ENCODE measurements at places on chromosomes 7 and 10.

DNA sequence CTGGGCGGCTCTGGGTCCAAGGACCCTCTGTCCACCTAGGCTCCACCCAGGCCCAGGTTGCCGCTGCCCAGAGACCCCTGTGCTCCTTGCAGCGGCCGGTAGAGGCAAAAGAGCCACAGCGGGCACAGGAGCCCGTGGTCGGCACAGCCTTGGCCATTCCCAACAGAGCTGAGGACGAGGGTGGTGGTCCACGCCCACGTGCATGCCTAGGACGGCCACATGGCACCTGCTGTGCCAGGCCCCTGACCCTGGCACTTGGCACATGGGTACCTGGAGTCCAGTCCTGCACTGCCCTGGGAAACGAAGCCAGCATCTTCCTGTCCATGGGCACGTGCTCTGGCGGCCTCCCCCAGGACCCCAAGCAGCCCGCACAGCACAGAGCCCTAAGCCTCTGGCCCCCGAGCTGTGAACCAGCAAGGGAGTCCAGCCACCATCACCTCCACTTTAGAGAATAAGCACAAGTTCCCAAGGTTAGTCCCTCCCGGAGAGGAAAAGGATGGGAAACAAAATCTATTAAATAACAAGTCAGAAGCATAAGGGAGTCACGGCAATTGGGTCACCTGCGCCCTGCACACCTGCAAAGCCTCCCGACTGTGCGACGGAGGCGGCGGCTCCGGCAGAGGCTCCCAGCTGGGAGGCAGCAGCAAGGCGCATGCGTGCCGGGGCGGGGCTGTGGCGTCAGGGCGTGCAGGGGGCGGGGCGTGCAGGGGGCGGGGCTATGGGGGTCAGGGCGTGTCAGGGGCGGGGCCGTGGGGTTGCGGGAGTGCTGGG, 59.1 kb downstream of the STK32C start:
- no peak for DNase-seq

DNA sequence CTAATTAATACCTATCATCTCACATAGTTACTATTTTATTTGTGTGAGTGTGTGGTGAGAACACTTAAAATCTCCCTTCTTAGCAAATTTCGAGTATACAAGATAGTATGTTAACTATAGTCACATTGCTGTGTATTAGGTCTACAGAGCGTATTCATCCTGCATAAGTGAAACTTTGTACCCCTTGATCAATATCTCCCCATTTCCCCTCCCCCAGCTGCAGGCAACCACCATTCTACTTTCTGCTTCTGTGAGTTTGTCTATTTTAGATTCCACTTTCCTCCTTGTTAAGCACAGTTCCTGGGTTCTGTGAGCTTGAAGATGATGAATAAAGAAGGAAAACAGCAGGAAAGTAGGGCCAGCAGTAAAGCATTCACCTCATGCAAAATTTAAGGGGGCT, 42.4 kb downstream of the MRPS33 start:
- no peak for DNase-seq

- DNase-seq = peak; percentile 48
Measured at GRCh38 chr10:29119374-29119773, 169.5 kb upstream of the LYZL1 start.

- peak; percentile 80 for DNase-seq
Measured at GRCh38 chr7:137169282-137169698, 174.2 kb downstream of the PTN start.

- no peak for DNase-seq
Measured at GRCh38 chr7:89103564-89103963, 308.0 kb upstream of the TEX47 start.

GRCh38 chr7:135326636-135327280, 93.1 kb downstream of the STRA8 start:
- peak; percentile 54 for DNase-seq

GRCh38 chr7:116024826-116025809, 5.4 kb downstream of the TFEC start:
- peak; percentile 66 for DNase-seq

DNA sequence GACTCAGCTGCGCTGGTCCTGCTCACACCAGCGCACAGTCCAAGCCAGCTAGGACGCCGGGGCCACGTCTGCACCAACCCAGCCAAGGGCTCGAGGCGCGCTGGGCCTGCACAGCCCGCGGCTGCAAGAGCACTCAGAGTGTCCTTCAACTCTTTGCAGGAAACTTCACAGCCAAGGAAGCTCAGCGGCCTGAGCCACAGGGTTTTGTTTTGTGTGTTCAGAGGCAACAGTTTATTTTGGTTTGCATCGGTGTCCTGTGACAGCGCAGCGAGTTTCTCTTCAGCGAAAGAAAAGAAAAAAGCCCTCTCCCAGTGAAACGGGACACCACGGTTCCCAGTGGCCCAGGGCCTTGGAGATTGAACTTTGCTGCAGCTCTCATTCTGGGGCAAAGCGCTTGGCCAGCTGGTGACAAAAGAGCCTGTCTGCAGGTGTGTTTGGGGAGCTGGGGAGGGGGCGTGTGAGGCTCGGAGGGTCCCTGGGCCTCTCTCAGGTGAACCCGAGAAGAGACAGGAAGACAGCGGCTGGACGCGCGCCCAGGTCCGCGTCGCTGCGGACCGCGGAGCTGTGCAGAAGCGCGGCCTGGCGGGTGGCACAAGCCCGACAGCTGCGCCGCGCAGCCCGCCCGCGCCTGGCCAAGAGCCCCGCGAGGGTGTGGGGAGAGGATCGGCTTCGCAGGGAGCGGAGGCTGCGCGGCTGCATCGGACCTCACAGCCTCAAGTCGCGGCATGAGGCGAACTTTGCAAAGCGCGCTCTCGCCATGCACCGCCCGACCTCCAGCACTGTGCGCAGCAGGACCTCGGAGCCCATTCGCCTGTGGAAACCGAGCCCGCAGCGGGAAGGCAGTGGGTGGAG, 922 bp downstream of the CXCL12 start:
- DNase-seq = peak; percentile 49

DNA sequence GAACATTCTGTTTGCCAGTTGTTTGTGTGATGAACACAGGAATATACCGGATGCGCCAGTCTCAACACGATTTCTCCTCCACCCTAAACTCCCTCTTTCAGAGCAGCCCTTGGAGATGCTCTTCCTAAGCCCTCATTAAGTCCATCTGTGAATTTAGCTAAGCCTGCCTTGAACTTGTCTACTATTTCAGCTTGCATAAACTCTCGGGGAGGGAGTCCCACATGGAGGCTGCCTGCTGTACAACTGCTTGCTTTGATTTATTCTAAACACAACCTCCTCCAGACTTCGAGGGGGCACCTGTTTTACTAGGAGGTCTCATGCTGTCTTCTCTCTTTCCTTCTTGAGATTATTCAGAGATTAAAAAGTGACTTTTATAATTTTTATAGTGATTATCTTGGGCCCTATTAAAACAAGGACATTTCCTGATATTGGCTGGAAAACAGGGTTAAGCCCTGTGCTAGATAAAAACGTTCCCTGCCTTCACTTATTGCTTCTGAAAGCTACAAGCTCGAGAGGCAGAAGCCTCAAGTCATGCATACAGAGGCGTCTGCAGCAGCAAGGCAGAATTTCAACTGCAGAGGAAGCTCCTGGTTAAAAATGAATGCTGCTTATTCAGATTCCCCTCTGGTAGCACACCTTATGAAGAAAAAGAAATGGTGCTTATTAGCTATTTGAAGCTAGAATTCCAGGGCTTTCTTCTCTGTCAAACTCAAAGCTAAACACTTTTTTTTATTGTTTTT, 174.3 kb downstream of the FANK1 start:
- no peak for DNase-seq

GRCh38 chr10:5604961-5605360, 61.4 kb downstream of the ASB13 start:
- no peak for DNase-seq

DNA sequence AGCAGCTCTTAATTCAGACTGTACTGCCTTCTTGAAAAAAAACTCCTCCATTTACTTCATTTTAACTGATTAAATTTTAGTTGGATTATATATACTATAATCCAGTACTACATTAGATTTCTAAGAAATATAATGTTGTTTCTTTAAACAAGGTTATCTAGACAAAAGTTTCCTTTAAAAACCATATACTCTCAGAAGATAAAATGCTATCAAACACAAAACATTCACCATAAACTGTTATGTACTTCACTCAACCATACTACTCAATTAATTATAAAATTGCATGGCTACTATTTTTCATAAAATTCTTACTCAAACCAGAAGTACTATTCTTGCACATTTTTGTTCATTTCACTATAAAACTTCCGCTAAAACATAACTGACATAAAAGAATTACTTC, 12.7 kb downstream of the GPR22 start:
- DNase-seq = no peak

- no peak for DNase-seq
Measured at GRCh38 chr7:188727-189500, 3.5 kb upstream of the FAM20C start.

DNA sequence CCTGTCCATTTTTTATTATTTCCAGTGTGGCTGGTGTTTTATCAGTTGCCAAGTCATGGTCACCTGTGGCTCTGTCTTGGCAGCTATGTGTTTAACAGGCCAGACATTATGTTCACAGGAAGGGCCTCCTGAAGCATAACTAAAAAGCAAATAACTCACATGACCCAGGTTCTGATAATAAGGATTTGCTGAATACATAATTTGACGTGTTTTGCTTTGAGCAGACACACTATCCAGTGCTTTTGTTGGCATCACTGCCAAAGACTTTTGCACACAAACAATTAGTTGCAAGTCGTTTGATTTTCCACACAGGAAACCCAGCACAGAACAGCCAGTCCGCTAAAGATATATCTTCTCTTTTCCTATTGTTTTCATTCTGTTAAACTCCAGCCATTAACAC, 173.6 kb downstream of the ARL4A start:
- DNase-seq = peak; percentile 22

- DNase-seq = peak; percentile 28
Measured at GRCh38 chr7:17063045-17063383, 181.2 kb upstream of the AGR3 start.

- no peak for DNase-seq
Measured at GRCh38 chr7:2499719-2500430, 19.7 kb upstream of the LFNG start.

DNA sequence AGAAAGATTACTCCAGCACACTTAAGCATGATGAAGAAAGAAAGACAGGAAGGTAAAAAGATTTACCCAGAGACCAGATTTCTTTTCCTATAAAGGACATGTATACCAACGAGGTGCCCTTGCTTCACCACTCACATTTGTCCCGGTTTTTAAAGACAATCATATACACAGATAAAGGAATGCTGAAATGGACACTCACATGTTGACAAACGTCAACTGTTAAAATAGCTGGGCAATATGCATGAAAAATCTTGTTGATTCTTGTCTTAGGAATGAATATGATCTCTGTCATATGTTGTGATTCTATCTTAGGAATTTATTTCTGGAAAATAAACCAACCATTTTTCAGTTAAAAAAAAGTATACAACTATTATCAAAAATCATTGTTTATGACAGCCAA, 158.2 kb downstream of the SRPK2 start:
- DNase-seq = no peak

DNA sequence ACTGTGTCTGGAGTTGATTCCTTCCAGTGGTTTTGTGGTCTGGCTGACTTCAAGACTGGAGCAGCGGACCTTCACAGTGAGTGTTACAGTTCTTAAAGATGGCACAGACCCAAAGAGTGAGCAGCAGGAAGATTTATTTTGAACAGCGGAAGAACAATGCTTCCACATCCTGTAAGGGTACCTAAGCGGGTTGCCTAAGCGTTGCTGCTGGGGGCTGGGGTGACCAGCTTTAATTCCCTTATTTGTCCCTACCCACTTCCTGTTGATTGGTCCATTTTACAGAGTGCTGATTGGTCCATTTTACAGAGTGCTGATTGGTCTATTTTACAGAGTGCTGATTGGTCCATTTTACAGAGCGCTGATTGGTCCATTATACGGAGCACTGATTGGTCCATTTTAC, 13.2 kb downstream of the AKR1B15 start:
- DNase-seq = peak; percentile 68

GRCh38 chr10:116691635-116692034, 50.7 kb downstream of the HSPA12A start:
- no peak for DNase-seq

DNA sequence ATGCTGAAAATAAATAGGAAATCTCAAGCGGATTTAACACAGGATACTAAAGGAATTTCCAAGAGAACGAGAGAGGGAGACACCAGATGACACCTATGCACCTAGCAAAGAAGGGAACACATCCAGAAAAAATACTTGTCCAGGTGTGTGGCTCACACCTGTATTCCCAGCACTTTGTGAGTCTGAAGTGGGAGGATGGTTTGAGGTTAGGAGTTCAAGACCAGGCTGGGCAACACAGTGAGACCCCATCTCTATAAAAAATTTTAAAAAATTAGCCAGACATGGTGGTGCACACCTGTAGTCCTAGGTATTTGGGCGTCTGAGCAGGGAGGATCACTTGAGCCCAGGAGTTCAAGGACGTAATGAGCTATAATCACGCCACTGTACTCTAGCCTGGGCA, 11.2 kb upstream of the CAPZA2 start:
- DNase-seq = no peak

DNA sequence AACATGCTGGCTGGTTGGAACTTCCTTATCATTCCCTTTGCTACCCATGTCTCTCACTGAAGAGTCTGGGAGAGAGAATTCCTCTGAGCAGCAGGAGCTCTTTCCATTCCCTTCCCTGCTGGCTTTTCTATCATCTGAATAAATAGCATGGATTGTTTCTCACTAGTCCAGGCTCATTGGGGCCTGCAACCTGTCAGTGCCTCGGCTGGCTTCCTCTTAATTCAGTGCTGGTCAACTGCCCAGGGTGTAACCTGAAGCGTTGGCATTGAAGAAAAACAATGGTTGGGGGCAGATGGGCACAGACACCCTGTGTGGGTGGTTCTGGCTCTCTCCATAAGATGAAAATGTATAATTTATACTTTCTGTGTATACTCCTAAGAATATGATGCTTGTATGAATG, 155.6 kb downstream of the ANLN start:
- no peak for DNase-seq

- DNase-seq = no peak
Measured at GRCh38 chr10:124892031-124892430, 49.9 kb upstream of the ZRANB1 start.

DNA sequence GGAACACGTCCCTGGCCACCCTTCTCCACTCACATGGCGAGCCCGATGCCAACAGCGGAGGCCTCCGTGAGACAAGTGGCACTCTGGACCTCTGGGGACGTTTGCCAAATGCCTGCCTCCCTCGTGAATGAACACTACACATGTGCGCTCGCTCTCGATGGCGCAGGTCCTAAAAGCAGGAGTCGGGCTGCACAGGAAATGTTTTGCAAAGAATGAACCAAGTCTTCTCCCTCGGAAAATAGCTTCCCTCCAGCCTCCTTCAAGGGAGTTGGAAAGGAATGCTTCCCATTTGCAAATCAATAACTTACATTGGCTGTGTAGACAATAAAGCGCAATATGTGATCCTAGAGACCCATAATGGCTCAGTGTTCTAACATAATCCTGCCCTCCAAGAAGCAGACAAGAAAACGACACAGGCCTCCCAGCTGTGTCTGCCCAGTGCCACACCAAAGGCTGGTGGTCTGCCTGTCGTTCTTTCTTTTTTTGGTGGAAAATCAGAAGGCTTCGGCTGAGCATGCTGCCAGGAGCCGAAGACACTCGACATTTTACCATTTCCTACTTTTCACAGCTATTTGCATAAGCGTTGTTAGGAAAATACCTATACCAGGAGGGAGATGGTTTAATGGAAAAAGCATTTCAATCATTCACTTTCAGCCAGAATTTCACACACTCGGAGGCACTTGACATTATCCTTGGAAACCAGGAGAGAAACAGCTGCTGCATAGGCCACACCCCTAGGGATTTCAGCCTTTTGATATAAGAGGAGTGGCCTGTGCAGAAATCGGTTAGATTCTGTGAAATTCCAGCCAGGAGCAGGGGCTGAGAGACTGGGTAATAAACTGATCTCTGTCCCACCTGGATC, 38.4 kb downstream of the ATXN7L1 start:
- no peak for DNase-seq
